ENCODE measurements at places on chromosomes 12 and 14. TPM values are rescaled to one million over a fixed set of nuclear protein-coding genes. Genes with fewer than 3 reads are reported as not detected.

- ATAC-seq, result peak; percentile 37
These were observed 38.1 kb upstream of the LMNTD1 start for GRCh38 chr12:25591144-25591543.

GRCh38 chr12:46459111-46459510 is 86.5 kb upstream of the SLC38A2 start:
- ATAC-seq, result no peak

- no peak for ATAC-seq
These were observed 91.8 kb downstream of the KIF21A start for GRCh38 chr12:39351153-39351552.

DNA sequence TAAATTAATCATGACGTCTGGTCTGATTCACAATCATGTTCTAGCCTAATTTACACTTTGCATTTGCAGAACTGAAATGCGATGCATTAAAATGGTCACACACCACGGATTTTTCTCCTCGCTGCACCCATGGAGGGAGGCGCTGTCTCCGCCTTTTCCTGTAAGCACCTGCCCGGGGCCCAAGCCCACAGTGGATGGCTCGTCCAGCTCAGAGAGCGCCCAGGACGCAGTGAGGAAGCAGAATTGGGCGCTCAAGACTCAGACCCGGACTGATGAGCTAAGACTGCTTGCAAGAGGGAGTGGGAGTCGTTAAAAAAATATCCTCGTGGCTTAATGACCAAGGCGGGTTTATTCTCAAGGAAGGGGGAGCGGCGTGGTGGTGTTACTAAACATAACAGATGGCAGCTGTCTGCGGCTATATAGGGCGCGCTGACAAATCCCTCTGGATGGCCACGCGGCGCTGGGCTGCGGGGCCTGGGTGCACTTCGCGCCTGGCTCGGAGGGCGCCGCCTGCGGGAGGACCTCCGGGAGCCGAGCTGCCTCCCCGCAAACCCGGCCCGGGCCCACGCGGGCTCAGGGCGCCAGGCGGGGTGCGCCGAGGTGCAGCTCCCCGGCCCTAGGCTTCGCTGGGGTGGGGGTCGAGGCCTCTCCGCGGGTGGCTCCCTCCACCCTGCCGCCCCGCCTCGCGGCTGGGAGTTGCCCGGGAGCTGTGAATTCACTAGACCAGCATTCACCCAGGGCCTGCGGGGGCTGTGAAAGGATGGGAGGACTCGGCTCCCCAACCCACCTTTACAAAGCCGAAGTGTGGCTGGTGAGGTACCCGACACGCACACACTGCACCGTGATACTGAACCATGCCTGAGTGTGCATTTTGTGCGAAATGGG is 78.7 kb downstream of the PPM1A start:
- ATAC-seq, result peak; percentile 88

- ATAC-seq, result peak; percentile 73
These were observed 41.3 kb downstream of the RAB3IP start for GRCh38 chr12:69779928-69780327.

GRCh38 chr12:27185234-27186021 is 58.7 kb upstream of the STK38L start:
- no peak for ATAC-seq

- no peak for ATAC-seq
These were observed 251.6 kb downstream of the PHLDA1 start for GRCh38 chr12:75779891-75780496.

DNA sequence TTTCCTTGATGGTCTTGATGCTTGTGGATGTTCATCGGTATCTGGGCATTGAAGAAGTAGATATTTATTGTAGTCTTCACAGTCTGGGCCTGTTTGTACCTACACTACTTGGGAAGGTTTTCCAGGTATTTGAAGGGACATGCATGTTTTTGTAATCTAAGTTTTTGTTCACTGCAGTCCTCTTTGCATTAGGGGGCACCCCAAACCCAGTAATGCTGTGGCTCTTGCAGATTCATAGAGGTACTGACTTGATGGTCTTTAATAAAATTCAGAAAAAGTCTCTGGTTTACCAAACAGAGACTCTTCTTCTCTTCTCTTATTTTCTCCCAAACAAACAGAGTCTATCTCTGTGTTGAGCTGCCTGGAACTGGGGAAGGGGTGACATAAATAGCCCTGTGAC is 150.9 kb upstream of the SLC16A7 start:
- no peak for ATAC-seq

- ATAC-seq, result no peak
These were observed 36.8 kb downstream of the NIN start for GRCh38 chr14:50794068-50794645.

GRCh38 chr14:68020493-68020892 is 200.9 kb downstream of the RAD51B start:
- no peak for ATAC-seq

DNA sequence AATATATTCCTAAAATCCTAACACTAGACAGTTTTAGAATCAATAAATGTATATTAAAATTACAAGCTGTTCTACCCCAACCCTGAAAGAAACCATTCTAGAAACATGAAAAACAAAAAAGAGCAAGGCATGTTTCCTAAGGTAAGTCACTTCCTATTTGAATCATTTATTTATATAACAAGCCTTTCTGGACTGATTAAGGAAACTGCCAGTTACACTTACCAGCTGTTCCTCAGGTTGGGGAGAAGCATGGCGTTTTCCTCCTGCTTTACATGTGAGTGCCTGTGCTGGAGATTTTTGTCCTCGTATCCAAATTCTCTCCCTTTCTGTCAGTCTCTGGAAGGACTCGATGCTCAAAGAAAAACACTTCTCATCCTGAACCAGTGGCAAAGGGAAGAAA is 183.3 kb downstream of the EFCAB11 start:
- no peak for ATAC-seq

GRCh38 chr12:41485203-41485602 is 297.1 kb downstream of the PDZRN4 start:
- ATAC-seq, result no peak

DNA sequence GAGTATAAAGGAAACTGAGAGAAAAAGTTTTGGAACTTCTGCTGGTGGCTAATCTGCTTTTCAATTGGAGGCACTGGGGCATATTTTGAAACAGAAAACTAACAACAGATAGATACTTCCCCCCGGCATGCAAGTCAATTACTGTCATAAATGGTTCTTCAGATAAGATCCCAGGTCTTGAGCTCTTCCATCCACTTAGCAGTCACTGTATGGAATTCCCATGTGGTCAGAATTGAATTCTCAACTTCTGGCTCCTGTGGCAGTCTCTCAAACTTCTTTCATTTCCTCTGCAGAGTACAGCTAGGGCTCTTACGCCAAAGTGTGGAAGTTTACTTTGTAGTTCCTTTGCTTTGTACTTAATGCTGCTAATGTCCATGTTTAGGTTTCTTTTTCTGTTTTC is 452.2 kb downstream of the IPO8 start:
- ATAC-seq, result no peak

GRCh38 chr12:68011882-68012207 is 22.6 kb downstream of the IFNG-AS1 start:
- no peak for ATAC-seq

- no peak for ATAC-seq
These were observed 257.4 kb downstream of the ZFP36L1 start for GRCh38 chr14:68535404-68536017.

DNA sequence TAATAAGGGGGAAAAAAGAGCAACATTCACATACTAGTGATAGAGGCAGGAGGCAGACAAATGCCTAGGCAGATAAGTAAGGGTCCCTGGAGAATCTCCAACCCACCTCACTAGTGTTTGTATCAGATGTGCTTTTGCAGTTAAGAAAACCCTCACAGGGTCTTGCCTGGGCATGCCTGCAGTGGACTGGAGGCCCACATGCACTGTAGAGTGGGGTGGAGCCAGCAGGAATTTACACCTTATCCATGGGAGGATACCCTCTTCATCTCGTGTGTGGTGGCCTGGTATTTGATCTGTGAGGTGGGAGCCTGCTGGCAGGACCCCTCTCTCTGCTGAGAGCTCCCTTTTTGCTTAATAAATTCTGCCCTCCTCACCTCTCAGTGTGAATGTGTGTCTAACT is 238.0 kb upstream of the SLC16A7 start:
- ATAC-seq, result peak; percentile 82

GRCh38 chr12:108969622-108970021 is 51.2 kb downstream of the SVOP start:
- no peak for ATAC-seq

- no peak for ATAC-seq
These were observed 175.0 kb upstream of the SYT10 start for GRCh38 chr12:33614630-33615029.

DNA sequence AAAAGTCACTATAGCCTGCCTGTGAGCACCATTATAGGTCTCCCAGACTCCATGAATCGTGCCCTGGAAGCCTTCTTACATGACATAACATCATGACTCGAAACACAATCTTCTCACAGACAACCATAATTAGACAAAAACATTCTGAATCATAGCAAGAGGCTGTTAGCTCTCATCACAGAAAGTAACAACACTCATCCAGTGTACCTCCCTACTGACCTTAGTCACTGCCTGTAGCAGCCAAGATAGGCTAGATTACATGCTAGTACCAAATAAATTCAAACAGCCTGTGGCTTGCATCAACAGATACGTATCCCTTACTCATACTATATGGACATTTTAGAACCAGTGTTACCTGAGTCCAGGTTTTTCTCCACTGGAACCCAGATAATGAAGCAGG is 663.8 kb upstream of the FOXG1 start:
- ATAC-seq, result no peak

DNA sequence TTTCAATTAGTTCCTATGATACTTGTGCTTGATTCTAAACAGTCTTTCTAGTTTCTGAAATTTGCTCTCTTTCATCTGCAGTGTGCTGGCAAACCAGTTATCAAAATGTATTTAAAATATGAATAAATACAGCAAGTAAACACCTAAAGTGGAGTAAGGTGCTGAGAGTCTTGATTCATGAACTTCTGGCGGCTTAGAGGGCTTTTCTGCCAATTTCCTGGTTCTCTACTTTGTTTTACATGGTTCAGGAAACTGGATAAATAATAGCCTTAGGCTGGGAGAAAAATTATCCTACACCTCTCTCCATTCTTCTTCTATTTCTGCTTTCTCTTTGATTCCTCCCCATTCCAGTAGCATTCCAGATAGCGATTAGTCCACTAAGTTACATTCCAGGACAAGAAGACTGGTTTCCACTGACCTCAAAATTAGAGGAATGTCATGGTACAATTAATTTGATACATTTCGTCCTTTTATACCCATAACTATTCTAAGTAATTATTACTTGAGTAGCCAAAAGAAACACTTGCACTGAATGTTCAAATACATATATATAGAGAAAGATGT is 14.9 kb downstream of the ATP2B1 start:
- ATAC-seq, result no peak

- no peak for ATAC-seq
These were observed 41.6 kb upstream of the CSRP2 start for GRCh38 chr12:76920172-76921099.

- no peak for ATAC-seq
These were observed 141.6 kb upstream of the PELI2 start for GRCh38 chr14:55976655-55977054.

DNA sequence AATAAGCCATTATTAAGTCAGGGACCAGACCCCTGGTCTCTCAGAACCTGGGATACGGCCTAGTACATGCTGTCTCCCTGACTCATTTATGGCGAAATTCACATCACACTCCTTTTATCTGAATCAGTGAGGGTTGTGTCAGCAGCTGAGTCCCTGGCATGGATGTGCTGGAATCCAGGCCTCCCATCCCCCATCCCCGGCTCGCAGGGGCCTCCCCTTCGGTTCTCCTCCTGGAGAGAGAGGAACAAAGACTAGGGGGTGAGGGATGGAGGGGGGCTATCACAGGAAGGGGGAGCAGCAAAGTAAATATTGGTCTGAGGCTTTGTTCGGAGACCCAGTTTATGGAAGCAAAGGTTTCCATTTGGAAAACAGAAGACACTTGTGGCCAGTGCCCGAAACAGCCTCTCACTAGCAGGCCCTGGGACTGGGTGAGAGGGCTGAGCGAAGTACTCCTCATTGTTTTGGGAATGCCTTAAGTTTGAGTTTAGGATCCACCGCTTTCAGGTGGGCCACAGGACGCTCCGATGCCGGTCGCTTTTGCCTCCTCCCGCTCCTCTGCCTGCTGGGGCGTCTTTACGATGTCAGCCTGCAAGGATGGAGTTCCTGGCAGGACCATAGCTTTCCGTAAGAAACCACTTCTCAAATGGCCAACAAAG is 145.0 kb downstream of the PRKCH start:
- peak; percentile 57 for ATAC-seq

DNA sequence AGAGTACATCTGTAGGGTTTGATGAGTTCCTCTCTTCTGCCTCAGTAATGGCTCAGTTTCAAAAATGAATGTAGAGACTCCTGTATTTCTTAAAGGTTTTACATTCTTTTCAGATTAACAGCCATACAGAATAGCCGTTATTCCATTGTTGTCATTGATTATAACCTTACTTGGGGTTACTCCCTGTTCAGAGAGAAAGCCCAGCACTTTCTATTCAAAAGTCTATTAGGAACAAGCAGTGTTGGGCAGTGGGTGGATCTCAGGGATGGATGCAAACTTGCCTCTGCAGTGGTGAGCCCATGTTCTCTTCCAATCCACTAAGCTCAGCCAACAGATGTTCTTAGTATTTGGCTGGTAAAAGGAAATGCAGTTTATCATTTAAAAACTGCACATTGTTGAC is 342.6 kb upstream of the E2F7 start:
- no peak for ATAC-seq

GRCh38 chr14:59600211-59600945 is 23.8 kb upstream of the CCDC175 start:
- no peak for ATAC-seq

GRCh38 chr12:116629480-116629879 is 70.3 kb downstream of the MAP1LC3B2 start:
- no peak for ATAC-seq

Gene SLC17A8
- total RNA-seq, result 6.1 TPM

Gene BTBD6
- total RNA-seq, result 19.1 TPM

Gene KCNK10
- 5.2 TPM for total RNA-seq

Gene KLHDC1
- 3.1 TPM for total RNA-seq

Gene MSI1
- 81.7 TPM for total RNA-seq

Gene AKAP6
- total RNA-seq, result 1.1 TPM

Gene OR4E1
- 0.24 TPM for total RNA-seq

Gene NPFF
- total RNA-seq, result not detected

Gene SLC10A1
- 1.1 TPM for total RNA-seq

Gene NFATC4
- total RNA-seq, result 5.1 TPM

Gene GARIN6
- total RNA-seq, result not detected

All from motor neuron (in vitro differentiated cells).